ENCODE measurements at places on chromosomes 11 and 22.

DNA sequence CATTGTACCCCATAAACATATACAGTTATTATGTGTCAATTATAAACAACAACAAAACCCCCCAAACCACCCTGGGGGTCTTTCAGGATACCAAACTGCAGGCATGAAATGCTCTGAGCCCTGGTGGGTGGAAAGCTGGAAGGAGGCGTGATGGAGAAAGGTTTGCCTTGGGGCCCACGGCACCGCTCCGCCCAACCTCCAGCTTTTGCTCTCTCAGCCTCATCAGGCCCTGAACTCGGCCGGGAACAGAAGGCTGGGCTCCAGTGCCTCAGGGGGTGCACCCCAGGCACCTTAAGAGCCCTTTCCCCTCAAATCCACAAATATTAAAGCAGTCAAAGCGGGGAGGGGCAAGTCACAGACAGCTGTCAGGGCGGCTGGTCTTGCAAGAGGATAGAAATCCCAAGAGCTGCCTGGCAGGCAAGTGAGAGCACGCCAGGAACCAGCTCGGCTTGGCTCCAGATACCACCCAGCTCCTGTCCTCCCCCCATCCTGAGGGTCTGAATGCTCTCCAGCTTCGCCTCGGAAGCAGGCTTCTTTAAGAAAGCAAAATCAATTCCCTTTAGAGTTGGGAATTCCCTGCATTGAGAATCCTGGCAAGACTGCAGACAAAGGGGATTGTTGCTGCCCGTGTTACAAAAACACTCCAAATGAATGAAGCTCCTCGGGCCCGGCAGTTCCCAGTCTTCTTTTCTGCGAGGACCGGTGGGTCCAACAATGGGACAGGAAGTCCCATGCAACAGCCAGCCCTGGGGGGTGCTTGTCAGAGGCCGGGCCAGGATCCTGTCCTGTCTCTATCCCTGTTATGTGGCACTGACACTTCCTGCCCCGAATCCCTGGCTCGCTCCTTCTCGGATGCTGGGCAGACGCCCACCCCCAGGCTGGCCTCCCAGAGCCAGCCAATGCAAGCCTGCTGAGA, 80.8 kb downstream of the NAT10 start:
- no peak for DNase-seq

DNA sequence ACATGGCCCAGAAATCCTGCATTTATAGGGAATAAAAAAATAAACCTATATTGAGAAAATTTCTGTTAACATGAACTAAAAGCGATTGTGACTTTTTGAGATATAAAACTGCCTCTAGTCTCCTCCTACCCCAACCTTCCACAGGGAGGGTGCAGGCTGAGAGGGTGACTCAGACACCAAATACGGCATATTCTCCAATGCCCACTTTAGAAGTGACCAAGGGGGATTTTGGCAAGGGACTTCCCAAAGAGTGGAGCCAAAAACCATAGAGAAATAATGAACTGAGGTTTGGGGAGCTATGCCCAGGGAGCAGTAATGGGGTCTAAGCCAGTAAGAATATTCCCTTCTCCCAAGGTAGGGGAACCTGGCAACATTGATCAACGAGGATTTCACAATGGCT, 124.9 kb upstream of the ZC3H12C start:
- DNase-seq = no peak

DNA sequence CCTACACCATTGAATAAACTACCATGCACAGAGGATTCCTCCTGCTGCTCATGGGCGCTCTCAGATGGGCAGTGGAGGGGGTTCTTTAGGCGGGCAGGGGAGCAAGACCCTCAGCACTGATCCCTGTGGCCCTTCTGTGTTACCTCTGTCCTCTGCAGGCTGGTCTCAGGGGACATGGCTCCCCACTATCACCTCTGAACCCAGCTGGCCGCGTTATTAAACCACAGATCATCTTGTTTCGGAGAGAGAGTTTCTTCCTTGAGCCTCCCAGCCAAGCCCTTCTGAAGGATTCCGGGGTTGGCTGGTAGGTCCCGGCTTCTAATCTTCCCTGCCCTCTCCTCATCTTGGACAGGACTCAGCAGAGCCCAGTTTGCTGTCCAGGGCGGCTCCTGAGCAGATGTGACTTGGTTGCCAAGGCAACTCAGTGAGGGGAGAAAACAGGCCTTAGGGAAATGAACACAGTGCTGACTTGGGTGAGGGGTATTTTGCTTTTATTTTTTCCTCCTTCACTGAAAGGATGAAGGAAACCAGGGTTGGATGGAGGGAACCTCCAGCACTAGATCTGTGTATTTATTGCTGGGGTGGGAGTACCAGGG, 13.3 kb downstream of the APOL3 start:
- DNase-seq = no peak

- DNase-seq = no peak
Measured at GRCh38 chr11:118883368-118884071, at the start of gene CXCR5. CXCR5 (plus strand) TSS chr11:118883892; CDS start chr11:118883942, 50 bp downstream.

GRCh38 chr11:62340269-62340901, 3.1 kb downstream of the ASRGL1 start:
- peak; percentile 27 for DNase-seq

GRCh38 chr11:76801225-76801624, 18.1 kb downstream of the TSKU start:
- no peak for DNase-seq

DNA sequence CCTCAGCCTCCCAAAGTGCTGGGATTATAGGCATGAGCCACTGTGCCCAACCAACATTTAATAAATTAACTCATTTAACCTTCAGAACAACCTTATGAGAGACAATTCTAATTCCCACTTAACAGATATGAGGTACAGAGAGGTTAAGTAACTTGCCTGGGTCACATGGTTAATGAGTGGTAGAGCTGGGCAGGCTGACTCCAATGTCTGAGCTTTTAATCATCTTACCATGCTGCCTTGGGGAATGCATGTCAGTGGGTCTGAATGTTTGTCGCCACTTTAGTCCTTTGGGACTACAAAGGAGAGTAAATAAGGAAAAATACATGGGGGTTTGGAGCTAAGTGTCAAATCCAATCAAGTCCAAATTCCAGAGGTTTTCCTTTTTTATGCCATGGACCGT, 11.2 kb upstream of the PIK3C2A start:
- DNase-seq = no peak

DNA sequence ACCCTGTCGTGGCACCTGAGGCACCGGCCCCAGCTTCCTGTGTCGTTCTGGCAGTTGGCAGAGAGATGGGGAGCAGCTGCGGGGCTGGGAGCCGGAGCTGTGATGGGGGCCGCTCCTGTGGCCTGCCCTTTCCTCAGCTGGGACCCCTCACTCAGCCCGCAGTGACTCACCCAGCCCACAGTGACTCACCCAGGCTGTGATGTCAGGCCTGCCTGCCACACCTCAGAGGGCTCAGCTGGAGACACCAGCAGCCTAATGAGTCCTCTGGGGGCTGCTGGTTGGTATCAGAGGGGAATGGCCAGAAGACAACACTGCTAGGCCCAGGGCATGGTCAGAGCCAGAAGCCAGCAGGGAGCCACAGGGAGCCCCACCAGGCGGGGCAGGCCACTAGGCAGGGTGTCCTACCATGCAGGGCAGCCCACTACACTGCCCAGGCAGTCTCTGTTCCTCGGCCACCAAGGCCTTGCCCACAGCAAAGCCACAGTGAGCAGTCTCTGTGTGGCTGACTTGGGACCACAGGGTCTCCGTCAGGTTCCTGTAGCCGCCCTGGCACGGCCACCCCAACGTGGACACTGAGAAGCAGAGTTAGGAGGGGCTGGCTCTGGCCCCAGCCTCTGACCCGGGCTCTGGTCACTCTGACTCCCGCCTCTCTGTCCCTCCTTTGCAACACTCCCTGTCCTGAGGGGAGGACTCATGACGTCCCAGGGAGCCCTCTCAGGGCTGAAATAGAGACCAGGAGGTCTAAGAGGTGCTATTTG, 4.2 kb upstream of the FXYD2 start:
- DNase-seq = peak; percentile 68

DNA sequence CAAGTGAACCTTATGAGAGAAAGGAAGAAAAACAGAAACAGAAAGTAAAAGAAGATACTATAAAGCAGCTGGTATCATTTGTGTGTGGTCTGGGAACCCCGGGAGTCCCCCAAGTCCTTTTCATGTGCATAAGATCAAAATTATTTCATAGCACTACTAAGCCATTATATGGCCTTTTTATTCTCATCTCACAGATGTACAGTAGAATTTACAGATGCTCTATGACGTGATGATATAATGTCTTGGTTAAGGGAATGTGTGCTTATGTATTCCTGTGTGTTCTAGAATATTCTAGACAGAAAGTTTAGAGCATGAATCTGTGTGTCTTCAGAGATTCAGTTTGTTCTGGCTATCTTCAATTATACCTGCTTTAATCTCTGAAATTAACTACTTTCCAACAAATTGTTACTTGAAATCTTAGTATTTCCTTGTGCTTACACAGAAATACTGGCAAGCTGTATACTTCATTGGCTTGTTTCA, 8.6 kb upstream of the TPP1 start:
- DNase-seq = no peak

GRCh38 chr11:37391615-37392014, 793.6 kb upstream of the RAG2 start:
- DNase-seq = no peak

DNA sequence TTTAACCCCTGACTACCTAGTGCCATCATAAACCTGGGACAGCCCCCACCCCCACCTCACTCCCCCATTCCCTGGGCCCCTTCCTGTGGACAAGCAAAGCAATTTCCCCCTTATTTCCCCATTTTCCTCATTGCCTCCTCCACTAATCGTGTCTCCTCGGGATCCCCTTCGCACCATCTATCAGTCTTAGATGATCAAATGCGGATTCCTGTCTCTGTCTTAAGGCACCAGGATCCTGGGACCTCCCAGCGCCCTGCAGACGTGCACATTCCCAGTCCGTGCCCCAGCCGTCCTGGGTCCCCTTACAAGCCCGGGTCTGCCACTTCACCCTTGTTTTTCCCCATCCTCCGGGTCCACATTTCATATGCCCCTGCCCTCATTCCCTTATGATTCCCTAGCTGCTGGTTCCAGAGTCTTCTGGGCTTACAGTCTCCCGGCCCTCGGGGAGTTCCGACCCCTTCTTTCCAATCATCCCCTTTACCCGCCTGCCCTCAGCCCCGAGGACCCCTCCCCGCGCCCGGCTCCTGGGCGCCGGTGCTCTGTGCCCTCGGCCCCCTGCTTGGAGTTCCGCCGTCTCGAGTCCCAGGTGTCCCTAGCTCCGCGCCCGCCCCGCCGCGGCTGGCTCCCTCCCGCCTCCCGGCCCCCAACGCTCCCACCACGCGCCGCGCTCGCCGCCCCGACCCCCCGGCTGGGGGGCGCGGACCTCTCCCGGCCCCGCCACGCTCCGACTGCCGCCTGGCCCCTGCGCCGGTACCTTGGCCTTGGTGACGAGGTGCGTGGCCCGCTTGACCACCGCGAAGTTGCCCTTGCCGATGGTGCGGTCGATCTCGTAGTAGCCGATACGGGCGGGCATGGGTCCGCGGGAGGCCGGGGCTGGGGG, 599 bp downstream of the SIK3 start:
- DNase-seq = peak; percentile 29

- no peak for DNase-seq
Measured at GRCh38 chr22:26744892-26745808, 87.8 kb downstream of the MIAT start.

GRCh38 chr11:78253797-78254196, 65.1 kb downstream of the USP35 start:
- DNase-seq = no peak

DNA sequence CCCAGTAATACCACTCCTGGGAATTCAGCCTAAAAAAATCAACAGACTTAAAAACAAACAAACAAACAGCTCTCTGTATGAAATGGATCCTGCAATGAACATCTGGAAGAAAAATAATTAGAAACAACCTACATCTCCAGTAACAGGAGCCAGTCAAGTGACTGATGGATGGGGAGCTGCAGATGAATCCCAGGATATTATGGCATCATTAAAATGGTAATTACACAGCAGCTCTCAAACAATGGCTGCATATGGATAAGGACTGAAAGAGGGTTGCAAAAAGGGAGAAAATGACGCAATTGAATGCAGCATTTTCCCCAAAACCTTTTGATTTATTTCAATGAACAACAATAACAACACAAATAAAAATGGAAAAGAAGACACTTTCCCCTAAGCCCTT, 4.1 kb downstream of the NPTXR start:
- DNase-seq = no peak

GRCh38 chr11:859394-860131, 16.9 kb downstream of the TSPAN4 start:
- no peak for DNase-seq

GRCh38 chr11:48366365-48366764, at the start of gene OR4C5:
OR4C5 (minus strand) TSS chr11:48366465; CDS start chr11:48366465, 0 bp downstream.
- no peak for DNase-seq

DNA sequence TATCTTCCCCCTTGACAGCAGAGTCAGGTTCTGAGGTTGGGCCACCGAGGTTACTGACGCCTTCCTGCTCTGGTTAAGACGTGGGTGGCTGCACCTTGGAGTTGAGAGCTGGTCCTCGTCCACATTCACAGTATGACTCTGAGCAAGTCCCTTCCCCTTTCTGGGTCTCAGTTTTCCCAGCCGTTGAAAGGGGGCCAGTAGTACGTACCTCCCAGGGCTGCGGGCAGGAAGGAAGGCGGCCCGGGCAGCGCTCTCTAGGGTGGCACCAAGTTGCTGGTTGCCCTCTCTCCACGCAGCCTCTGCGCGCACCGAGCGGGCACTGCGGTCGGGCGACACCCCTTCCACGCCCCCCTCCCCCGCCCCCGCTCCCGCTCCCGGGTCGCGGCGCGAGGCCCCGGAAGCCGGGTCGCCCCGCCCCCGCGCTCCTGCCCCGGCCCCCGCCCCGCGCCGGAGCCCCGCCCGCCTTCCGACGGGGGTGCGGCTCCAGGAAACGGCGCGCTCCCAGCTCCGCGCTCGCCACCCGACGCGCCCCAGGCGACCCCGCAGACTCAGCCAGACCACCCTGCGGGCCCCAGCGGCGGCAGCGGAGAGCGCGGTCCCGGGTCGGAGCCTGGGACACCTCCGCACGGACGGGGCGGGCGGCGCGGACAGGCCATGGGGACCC, at the start of gene EHBP1L1:
TSS of gene EHBP1L1 (plus strand) at position 486 of the 664 bp plus-strand sequence. CDS start 250 bp downstream, outside the sequence.
- DNase-seq = peak; percentile 67

- DNase-seq = peak; percentile 55
Measured at GRCh38 chr11:34650528-34650927, 29.6 kb downstream of the EHF start.

DNA sequence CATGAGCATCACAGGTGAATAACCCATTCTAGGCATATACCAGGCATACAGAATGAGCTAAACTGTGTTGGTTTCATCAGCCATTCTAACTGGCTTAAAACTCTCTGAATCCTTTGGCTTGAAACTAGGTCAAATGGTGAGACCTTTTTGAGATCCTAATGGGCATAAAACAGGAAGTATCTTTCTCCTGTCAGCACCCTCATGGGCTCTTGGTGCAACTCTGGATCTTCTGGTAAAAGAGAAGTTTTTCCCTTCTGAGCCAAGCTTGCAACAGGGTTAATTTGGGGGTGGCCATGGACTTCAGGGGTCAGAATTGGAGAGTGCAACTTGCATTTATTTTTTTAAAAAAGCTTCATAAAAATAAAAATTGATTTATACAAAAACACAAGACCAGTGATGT, 67.9 kb upstream of the GRAMD1B start:
- no peak for DNase-seq

DNA sequence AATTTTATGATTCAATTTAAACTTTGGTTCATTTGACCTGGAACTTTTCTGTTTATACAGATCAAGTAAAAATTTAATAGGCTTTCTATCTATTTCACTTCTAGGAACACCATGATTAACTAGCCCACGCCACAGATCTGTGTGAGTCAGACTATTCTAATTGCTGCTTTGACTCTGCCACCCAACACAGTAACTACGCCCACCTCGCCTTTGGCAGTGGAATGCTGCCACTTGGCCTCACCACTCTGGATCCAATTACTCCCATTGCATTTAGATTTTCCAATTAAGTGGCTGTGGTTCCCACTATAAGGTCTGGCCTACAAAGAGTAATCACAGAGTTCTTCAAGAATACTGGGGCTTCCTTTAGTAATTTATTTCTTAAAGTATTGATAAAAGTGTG, 46.6 kb upstream of the LIN7C start:
- DNase-seq = no peak
